NCI-H1694 treated with DMSO at 0.1 percent for 48 hours (cell line): ENCODE measurements at places on chromosomes 3 and 15.

- no peak for DNase-seq
Observed at GRCh38 chr15:66578286-66578875, 12.6 kb upstream of the LCTL start.

DNA sequence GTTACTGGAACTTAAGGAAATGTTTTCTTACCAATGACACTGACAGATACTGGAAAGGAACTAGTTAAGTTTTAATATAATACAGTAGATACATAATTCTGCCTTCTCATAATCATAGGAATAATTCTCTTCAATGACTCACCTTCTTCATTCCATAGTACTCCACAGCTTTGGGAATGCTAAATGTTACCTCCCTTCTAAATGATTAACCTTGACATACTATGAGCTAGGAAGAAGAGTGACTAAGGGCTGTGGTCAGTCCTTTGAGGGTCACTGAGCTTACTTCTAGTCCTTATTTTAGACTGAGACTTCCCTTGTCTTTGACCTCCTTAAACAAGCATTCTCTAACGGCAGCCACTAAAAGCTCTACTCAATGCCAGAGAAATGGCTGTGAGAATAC is 69.6 kb upstream of the PPIB start:
- DNase-seq = no peak

DNA sequence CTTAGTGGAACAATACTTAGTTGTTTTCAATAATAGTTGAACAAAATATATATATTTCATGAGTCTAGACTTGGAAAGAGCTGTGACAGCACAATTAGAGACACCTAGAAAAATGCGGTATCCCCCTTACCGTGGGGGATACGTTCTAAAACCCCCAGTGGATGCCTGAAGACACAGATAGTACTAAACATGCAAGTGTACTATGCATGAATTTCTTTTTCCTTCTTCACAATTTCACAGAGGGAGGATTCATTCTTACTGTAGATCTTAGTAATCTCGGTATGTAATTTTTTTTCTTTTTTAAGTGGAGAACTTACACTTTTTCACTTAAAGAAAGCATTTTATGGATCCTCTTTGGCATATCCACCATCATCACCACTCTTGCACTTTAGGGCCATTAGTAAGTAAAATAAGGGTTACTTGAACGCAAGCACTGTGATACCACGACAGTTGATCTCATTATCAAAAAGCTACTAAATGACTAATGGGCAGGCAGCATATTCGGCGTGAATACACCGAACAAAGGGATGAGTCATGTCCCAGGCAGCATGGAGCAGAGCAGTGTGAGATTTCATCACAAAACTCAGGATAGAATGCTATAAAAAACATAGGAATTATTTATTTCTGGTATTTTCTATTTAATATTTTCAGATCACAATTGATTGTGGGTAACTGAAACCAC is 72.3 kb upstream of the ZNF280D start:
- no peak for DNase-seq

- DNase-seq = no peak
Observed at GRCh38 chr3:149407898-149408297, 30.4 kb upstream of the TM4SF1 start.

- DNase-seq = no peak
Observed at GRCh38 chr15:40415226-40415625, 9.6 kb downstream of the IVD start.

GRCh38 chr3:51968170-51968775 is 1.0 kb upstream of the PCBP4 start:
- no peak for DNase-seq

- no peak for DNase-seq
Observed at GRCh38 chr3:37712918-37713817, 148.5 kb upstream of the CTDSPL start.

- DNase-seq = no peak
Observed at GRCh38 chr3:1700650-1701049, 398.0 kb upstream of the CNTN4 start.

GRCh38 chr15:98127586-98127985 is 167.1 kb downstream of the ARRDC4 start:
- no peak for DNase-seq

- DNase-seq = no peak
Observed at GRCh38 chr3:186592682-186593081, 20.2 kb upstream of the AHSG start.

DNA sequence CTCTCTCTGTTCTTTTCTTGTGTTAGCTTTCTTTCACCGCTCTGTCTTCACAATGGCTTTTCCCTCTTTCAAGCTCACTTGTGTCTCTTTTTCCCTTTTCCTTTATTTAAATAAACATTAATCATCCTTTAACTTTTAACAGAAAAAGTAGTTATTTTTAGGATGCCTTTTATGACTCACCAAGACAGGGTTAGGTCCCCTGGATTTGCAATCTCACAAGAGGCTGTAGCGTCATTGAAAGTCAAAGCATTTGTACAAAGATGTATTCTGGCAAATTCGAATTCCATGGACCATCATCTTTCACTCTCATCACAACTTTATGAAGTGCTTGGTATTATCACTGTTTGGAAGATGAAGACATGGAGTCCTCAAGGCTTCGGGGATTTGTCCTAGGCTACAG is 34.8 kb upstream of the MCTP2 start:
- no peak for DNase-seq

DNA sequence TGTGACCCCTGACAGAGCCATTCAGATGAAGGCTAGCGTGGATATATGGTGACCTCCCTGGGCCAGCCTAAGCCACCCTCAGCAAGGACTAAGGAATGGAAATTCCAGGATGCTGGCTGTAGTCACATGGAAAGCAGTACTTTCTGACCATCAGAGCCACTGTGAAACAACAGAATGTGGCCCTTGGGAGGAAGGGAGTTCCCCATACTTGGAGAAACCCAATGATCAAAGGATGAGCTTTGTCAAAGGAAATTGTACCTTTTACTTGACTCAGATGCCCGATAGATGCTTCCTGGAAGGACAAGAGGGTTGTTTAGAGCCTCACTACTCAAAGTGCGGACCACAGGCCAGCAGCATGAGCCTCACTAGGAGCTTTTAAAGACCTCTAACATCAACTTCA is 484.5 kb upstream of the PROK2 start:
- DNase-seq = no peak

DNA sequence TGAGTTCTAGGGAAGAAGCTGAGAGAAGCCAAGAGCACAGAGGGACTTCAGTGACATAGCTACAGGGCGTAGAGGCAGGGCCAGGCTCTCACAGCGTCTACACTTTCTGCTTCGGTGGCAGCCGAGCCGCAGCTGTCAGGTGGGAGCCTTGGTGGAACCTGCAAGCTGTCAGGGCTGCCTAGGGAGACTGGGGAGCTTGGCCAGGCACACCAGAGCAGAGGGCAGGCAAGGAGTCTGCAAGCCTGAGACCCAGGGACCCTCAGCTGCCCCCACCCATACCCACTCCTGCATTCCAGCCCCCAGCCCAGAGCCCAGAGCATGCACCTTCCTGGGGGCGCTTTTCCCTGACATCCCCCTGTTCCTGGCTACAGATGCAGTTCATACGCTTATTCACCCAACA is 13.4 kb upstream of the KLF15 start:
- no peak for DNase-seq

GRCh38 chr3:143831994-143832393 is 16.3 kb downstream of the SLC9A9 start:
- no peak for DNase-seq

GRCh38 chr15:88568589-88568988 is 22.1 kb upstream of the DET1 start:
- no peak for DNase-seq

DNA sequence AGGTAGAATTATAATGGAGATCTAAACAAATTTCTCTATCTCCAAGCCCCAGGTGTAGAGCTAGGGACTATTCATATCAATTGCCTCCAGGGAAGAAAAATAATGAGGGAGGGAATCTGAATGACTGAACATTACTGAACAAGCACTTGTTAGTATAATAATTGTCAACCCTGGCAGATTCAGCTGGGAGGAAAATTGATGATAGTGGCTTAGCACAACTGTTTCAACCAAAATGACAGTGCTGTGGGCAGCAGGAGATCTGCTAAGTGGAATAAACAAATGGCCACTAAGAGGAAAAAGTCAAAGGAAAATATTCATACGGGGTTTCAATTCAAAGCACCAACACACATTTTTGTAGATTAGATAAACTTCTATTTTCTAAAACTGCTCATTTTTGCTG is 294.9 kb upstream of the ZNF385D start:
- DNase-seq = no peak

- no peak for DNase-seq
Observed at GRCh38 chr3:66822186-66823008, 175.7 kb upstream of the KBTBD8 start.

- DNase-seq = no peak
Observed at GRCh38 chr15:80573606-80574005, 121.5 kb upstream of the ABHD17C start.

GRCh38 chr3:155809181-155809580 is 3.1 kb upstream of the C3orf33 start:
- DNase-seq = no peak

- DNase-seq = no peak
Observed at GRCh38 chr3:158794206-158794605, 7.6 kb upstream of the MFSD1 start.

GRCh38 chr3:101256511-101256910 is 63.9 kb downstream of the IMPG2 start:
- DNase-seq = no peak

GRCh38 chr15:42118650-42119445 is 24.5 kb upstream of the PLA2G4D start:
- no peak for DNase-seq

GRCh38 chr3:121661376-121661775 is 673 bp upstream of the HCLS1 start:
- no peak for DNase-seq

DNA sequence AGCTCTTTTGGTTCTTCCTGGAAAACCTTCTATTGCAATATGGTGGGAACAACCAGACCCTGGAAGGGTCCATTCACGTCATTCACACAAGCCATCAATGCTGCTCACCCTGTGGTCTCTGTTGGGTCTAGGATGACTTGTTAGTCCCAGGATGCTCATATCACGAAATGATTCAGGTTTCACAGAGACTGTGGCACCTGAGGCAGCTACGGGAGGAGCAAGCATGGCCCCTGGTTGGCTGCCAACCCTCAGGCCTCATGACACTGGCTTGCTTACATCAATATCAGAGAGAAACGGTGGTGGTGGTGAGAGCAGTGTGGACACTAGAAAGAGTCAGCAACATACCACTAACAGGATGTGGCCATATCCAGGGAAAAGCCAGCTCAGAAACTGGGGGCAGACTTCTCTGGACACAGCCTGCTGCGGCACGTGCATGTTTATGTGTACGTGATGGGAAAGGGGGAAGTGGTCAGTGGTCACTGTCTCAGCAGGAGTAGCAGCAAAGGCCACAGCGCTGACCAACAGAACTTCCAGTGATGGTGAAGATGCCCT is 208.9 kb upstream of the ST8SIA2 start:
- DNase-seq = no peak

- DNase-seq = no peak
Observed at GRCh38 chr3:11878837-11879236, 32.2 kb upstream of the TAMM41 start.

- DNase-seq = no peak
Observed at GRCh38 chr3:46479696-46480095, 15.0 kb upstream of the LTF start.
